ENCODE measurements at places on chromosomes 6 and 20. TPM values are rescaled to one million over a fixed set of nuclear protein-coding genes. Genes with fewer than 3 reads are reported as not detected.

ZBTB46 gene
- total RNA-seq, result 7.3 TPM

DAAM2 gene
- total RNA-seq, result not detected

SLC26A8 gene
- total RNA-seq, result not detected

- H3K27ac ChIP-seq, result no peak overlapping the region
- no peaks in the 10 kb centered on the region for H3K36me3 ChIP-seq
- H3K4me3 ChIP-seq, result no peak overlapping the region
- peak; percentile 61 for DNase-seq
- H3K27me3 ChIP-seq, result no peaks in the 10 kb centered on the region
Observed at GRCh38 chr6:5287205-5287965, 26.1 kb downstream of the FARS2 start.

- H3K4me1 ChIP-seq, result peaks cover 18% of the 10 kb centered on the region
- no peak overlapping the region for H3K27ac ChIP-seq
- no peak overlapping the region for H3K4me3 ChIP-seq
- no peak for DNase-seq
- H3K27me3 ChIP-seq, result no peaks in the 10 kb centered on the region
Observed at GRCh38 chr6:63643862-63644261, 8.3 kb downstream of the PHF3 start.

- H3K27ac ChIP-seq, result no peak overlapping the region
- DNase-seq, result no peak
- no peaks in the 10 kb centered on the region for H3K27me3 ChIP-seq
- peaks cover 26% of the 10 kb centered on the region for H3K4me1 ChIP-seq
Observed at GRCh38 chr6:6728169-6728941, 139.8 kb downstream of the LY86 start.

- no peaks in the 10 kb centered on the region for H3K4me1 ChIP-seq
- H3K27ac ChIP-seq, result no peak overlapping the region
- DNase-seq, result peak; percentile 50
- H3K27me3 ChIP-seq, result peaks cover 27% of the 10 kb centered on the region
Observed at GRCh38 chr6:168370310-168370991, 50.9 kb upstream of the DACT2 start.

DNA sequence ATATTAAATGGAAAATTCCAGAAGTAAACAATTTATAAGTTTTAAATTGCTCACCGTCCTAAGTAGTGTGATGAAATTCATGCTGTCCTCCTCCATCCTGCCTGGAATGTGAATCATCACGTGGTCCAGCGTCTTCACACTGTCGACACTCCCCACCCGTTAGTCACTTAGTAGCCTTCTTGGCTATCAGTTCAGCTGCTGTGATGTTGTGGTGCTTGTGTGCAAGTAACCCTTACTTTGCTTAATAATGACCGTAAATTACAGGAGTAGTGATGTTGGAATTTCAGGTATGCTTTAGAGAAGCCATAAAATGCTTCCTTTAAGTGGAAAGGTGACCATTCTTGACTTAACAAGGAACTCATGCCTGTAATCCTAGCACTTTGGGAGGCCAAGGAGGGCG lies 25.2 kb downstream of the RIOK1 start:
- peak; percentile 58 for DNase-seq
- H3K36me3 ChIP-seq, result peaks cover 56% of the 10 kb centered on the region
- no peaks in the 10 kb centered on the region for H3K27me3 ChIP-seq
- H3K4me3 ChIP-seq, result no peak overlapping the region
- H3K27ac ChIP-seq, result no peak overlapping the region

DNA sequence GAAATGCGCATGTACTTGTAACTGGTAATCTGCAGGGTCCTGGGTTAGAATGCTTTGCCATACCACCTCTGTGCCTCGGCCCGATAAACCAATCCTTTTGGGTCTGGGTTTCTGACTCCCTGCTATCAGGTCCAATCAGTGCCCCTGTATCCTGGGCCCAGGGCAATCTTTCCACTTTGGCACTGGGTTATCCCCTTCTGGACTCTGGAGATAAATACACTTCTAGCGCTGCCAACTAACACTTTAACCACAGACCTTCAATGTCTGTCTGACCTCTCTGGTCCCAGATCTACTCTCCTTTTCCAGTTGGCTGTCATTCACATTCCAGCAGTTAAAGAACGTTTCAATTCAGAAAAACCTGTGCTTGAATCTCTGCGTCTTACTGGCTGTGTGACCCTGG lies 55.3 kb downstream of the DNAAF9 start:
- DNase-seq, result no peak
- H3K27ac ChIP-seq, result no peak overlapping the region
- H3K4me1 ChIP-seq, result no peaks in the 10 kb centered on the region
- no peaks in the 10 kb centered on the region for H3K36me3 ChIP-seq
- H3K27me3 ChIP-seq, result no peaks in the 10 kb centered on the region

- no peak overlapping the region for H3K4me3 ChIP-seq
- H3K27ac ChIP-seq, result no peak overlapping the region
- peak; percentile 33 for DNase-seq
- peaks cover 72% of the 10 kb centered on the region for H3K27me3 ChIP-seq
- no peaks in the 10 kb centered on the region for H3K36me3 ChIP-seq
- H3K4me1 ChIP-seq, result no peaks in the 10 kb centered on the region
Observed at GRCh38 chr6:159217595-159218275, 48.5 kb downstream of the FNDC1 start.

DNA sequence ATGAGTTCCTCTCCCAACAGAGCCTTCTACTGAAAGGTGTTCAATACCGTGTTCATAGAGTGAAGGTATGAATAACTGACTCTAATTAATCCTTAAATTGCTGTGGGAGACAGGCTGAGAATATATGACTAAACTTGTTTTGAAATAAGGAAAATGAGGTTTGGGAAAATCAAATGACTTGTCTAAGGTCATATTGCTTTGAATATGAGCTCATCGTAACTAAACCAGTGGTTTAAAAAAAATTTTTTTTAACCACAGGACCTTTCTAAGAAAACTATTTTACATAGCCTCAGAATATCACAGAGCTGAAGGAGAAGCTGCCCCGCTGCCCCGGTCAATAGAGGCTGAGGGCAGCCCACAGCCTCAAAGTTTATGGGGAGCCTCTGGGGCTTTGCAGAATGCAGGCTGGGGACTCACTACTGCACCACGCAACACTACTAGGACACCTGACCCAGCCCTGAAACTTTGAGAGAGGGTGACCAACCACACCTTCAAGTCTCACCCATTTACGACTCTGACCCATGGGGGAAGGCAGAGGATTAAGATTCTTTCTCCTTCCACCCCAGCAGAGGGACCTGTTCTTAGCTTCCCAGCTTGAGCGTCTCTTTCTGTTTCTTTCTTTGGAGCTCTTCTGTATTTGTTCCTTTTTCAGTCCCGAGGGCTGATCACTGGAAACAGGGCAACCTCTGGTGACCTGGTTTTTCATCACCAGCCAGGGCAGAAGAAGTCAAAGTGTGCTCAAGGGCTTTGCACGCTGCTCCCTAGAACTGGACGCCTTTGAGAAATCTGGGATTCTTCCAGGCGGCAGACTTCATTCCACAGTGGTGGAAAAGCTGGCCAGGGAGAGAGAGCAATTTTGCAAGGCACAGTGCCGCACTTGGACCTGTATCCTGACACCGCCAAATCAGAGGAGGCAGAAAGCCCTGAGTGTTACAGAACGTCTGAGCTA lies 220.2 kb downstream of the ATXN1 start:
- no peak overlapping the region for H3K27ac ChIP-seq
- no peak overlapping the region for H3K4me3 ChIP-seq
- no peaks in the 10 kb centered on the region for H3K36me3 ChIP-seq
- DNase-seq, result no peak

GRCh38 chr6:44072959-44073611 lies 54.2 kb downstream of the MRPL14 start:
- H3K27me3 ChIP-seq, result no peaks in the 10 kb centered on the region
- H3K36me3 ChIP-seq, result no peaks in the 10 kb centered on the region
- H3K4me1 ChIP-seq, result peaks cover 43% of the 10 kb centered on the region

- H3K4me3 ChIP-seq, result no peak overlapping the region
- H3K36me3 ChIP-seq, result no peaks in the 10 kb centered on the region
- H3K27ac ChIP-seq, result no peak overlapping the region
- H3K4me1 ChIP-seq, result peaks cover 10% of the 10 kb centered on the region
- DNase-seq, result no peak
Observed at GRCh38 chr20:19071446-19071725, 141.1 kb upstream of the SLC24A3 start.

DNA sequence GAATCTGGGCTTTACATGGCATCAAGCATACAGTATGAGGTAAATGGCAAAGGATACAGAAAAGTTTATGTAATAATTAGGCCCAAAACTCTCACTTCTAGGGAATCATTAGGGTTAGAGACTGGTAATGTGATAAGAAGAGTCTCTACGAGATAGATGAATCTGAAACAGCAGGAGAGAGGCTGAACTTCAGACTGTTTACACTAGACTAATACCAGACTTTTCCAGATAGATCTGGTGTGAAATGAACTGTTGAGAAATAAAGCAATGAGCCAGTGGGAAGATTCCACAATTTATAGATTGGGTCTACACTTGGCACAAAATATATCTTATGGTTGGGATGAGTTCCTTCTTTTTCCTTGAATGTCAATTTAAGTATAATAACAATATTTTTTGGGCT lies 134.3 kb downstream of the MAN1A1 start:
- DNase-seq, result no peak
- H3K4me1 ChIP-seq, result no peaks in the 10 kb centered on the region
- no peaks in the 10 kb centered on the region for H3K36me3 ChIP-seq
- H3K4me3 ChIP-seq, result no peak overlapping the region
- H3K27ac ChIP-seq, result no peak overlapping the region

All from PC-3 (cell line).